ENCODE measurements at places on chromosomes 5 and 9.

DNA sequence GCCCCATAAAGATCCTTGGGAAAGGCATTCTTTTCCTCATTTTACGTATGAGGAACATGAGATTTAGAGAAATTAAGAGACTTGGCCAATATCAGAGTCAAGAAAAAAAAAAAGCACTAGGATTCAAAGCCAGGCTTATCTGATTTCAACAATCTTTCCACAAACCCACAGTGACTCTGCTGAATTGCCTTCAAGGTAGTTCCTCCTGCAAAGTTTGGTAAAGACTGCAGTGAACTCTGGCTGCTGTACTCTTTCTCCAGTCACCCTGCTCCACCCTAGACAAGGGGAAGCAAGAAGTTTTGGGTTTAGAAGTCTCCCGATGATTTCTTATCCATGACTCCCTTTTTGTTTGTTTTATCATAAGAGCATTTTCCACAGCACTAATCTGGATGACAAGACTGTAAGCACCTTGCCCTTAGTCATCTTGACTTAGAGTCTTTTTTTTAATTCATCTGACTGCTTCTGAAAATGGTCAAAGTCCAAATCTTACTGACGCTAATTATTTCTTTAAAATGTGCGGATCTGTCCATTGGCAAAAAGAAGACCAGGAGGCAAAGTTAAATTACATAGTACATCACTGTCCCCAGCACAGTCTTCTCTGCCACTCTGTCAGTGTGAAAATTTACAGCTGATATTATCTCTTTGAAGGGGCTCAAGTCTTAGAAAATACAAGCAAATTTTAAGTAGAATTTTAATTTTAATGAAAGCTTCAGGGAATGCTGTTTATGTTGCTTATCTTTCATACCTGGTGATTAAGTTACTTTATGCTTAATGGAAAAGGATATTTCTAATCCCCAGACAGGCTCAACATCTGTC lies 180.1 kb downstream of the TTLL11 start:
- DNase-seq: no peak

DNA sequence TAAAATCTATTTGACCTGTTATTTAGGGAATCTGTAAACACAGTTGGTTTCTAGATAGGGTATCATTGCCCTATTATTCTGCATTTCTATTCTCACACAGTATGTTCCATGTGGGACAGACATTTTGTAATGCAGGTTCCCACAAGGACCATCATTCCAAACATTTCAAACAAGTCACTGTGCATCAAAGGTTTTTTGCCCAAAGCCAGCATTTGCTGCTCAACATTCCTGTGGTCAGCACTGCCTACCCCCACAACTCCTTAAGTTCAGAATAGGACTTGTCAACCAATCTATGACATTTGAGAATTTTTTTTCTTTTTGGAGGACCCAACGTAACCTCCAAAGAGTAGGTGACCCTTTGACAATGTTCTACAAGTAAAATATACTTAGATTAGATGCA lies 95.7 kb downstream of the LPAR1 start:
- no peak for DNase-seq

GRCh38 chr5:40391642-40392041 lies 288.1 kb upstream of the PTGER4 start:
- DNase-seq: no peak

GRCh38 chr5:104845541-104845940 lies 1283.0 kb upstream of the NUDT12 start:
- no peak for DNase-seq

- no peak for DNase-seq
These were observed 49.4 kb downstream of the ABHD17B start for GRCh38 chr9:71861618-71862017.

- DNase-seq: no peak
These were observed 258.2 kb downstream of the MAST4 start for GRCh38 chr5:66854416-66854815.

DNA sequence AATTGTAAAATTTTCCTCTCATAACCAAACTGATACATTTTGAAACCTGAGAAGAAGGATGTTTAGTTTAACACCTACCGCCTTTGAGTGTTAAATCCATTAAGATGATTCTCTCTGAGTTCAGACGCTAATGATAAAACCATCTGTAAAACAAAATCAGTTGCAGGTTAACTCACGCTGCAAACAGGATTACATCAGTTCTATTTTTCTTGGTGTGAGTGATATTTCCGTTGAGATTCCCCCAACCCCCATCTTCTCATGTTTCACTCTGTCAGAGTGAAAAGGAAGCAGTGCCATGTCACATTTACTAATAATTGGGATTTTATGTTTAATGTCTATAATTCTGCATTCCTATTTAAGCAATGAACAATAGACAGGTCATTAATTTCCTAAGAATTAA lies 146.5 kb downstream of the FANCC start:
- DNase-seq: no peak

DNA sequence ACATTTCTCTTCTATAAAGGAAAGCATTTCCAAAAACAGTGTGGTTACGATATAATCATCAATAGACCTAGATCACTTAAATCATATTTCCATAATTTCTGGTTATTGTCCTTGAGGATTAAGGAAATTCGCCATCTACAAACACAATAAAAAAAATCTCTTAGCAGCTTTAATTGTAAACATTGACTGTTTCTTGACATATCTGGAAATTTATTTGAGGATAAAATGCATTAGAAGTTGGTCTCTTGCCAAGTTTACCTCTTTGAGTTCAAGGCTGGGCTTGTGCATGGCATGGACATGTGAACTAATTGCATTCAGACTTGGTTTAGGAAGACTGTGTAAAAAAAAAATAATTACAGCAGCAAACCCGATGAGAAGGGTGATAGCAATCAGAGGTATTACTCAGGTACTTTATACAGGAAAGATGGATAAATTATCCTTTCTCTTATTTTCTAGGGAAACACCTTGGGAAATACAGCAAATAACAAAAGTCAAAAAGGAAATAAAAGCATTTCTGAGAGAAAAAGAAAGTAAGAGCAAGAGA lies 237.9 kb downstream of the SLF1 start:
- no peak for DNase-seq

- no peak for DNase-seq
These were observed 137.2 kb upstream of the FST start for GRCh38 chr5:53343187-53343586.

GRCh38 chr5:148801682-148802276 lies 24.6 kb upstream of the ADRB2 start:
- DNase-seq: no peak

GRCh38 chr5:116389601-116390000 lies 185.0 kb downstream of the SEMA6A start:
- no peak for DNase-seq

- DNase-seq: no peak
These were observed 697 bp downstream of the SLC1A1 start for GRCh38 chr9:4490705-4491625.

GRCh38 chr5:114393159-114393558 lies 31.3 kb downstream of the KCNN2 start:
- no peak for DNase-seq

- DNase-seq: no peak
These were observed 27.9 kb downstream of the NFX1 start for GRCh38 chr9:33318225-33318624.

GRCh38 chr9:136325358-136325757 lies 2.0 kb upstream of the GPSM1 start:
- no peak for DNase-seq

GRCh38 chr9:109716631-109717030 lies 63.4 kb upstream of the PALM2AKAP2 start:
- no peak for DNase-seq

Measured in LNCaP clone FGC (cell line).